ENCODE measurements at places on chromosomes 7 and 10. TPM values are rescaled to one million over a fixed set of nuclear protein-coding genes. Genes with fewer than 3 reads are reported as not detected.
A peak's percentile ranks its signal among the peaks of the same experiment; 100 is the strongest.

DNA sequence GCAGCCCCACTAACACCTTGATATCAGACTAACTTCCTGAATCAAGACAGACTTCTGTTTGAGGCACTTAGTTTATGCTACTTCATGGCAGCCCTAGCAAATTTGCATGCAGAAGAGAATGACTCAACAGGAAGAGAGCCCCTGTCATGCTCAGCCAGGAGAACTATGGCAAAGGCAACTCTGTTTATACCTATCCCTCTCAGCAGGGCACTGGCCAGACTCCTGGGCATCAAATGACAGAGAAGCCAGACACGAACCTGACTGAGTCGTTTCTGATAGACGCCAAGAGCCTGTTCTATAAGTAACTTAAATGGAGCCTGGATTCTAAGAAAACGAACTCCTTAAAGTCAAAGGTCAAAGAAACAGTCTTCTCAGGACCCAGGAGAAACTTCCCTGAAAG is 50.9 kb upstream of the UNC5B start:
- no peak for DNase-seq
- no peaks in the 10 kb centered on the region for H3K4me1 ChIP-seq
- no peaks in the 10 kb centered on the region for H3K36me3 ChIP-seq
- no peak overlapping the region for H3K27ac ChIP-seq

- peaks cover 3% of the 10 kb centered on the region for H3K27me3 ChIP-seq
- H3K4me1 ChIP-seq, result no peaks in the 10 kb centered on the region
- no peak overlapping the region for H3K27ac ChIP-seq
- H3K36me3 ChIP-seq, result no peaks in the 10 kb centered on the region
- no peak for DNase-seq
Observed at GRCh38 chr10:29243750-29244149, 45.1 kb upstream of the LYZL1 start.

- H3K27me3 ChIP-seq, result no peaks in the 10 kb centered on the region
- H3K4me3 ChIP-seq, result no peak overlapping the region
- H3K36me3 ChIP-seq, result no peaks in the 10 kb centered on the region
- H3K27ac ChIP-seq, result peak overlapping the region; percentile 1
- peak; percentile 63 for DNase-seq
Observed at GRCh38 chr7:40827222-40828085, 692.6 kb downstream of the SUGCT start.

- H3K36me3 ChIP-seq, result no peaks in the 10 kb centered on the region
- H3K27me3 ChIP-seq, result peaks cover 4% of the 10 kb centered on the region
- no peak for DNase-seq
- H3K27ac ChIP-seq, result no peak overlapping the region
Observed at GRCh38 chr7:151420144-151420543, 10.3 kb upstream of the WDR86 start.

DNA sequence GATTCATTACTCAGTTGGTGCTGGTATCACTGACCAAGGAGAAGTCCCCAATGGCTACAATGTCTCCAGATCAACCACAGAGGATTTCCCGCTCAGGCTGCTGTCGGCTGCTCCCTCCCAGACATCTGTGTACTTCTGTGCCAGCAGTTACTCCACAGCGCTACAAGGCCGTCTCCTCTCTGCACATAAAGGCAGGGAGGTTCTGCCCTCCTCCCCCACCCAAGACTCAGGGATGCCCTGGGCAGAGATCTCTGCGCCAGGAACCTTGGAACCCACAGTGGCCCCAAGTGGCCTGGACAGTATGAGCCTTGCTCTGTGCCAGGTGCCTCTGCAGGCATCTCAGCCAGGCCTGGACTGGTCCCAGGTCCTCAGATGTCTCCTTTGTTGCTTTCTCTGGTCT is 193.4 kb upstream of the PRSS58 start:
- no peak for DNase-seq
- no peaks in the 10 kb centered on the region for H3K36me3 ChIP-seq
- H3K27me3 ChIP-seq, result no peaks in the 10 kb centered on the region
- no peak overlapping the region for H3K27ac ChIP-seq

DNA sequence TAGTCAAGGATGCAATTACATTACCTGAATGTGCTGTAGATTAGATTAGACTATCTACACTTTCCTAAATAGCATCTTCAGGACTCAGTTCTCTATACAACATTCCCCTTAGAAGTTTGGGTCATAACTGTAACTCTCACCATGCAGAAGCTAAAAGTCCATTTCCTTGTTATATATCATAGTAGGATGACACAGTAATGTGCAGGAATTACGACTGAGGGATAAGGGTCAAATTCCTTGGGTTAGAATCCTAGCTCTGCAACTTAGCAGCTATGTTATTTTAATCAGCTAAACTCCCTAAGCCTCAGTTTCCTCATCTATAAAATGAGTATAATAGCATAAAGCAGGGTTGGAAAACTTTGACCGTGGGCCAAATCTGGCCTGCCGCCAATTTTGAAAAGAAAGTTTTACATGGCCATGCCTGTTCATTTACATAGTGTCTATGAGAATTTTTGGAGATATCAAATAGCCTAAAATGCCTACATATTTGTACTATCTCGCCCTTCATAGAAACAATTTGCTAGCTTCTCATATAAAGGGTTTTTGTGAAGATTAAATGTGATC is 14.8 kb downstream of the NRCAM start:
- H3K4me3 ChIP-seq, result no peak overlapping the region
- DNase-seq, result no peak
- H3K4me1 ChIP-seq, result no peaks in the 10 kb centered on the region
- no peaks in the 10 kb centered on the region for H3K27me3 ChIP-seq

DNA sequence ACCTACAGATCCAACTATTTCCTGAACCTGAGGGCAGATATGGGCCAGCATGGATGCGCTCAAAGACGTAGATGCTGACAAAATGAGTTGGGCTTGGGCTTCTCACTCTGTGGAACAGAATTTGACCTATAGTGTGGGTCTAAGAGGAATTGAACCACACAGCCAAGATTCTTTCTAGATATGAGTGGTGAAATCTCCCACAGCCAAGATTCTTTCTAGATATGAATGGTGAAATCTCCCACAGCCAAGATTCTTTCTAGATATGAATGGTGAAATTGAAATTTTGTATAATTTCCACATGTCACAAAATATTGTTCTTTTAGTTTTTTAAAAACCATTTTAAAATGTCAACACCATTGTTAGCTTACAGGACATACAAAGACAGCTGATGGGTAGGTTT is 215.4 kb upstream of the LRGUK start:
- H3K4me1 ChIP-seq, result no peaks in the 10 kb centered on the region
- no peak for DNase-seq
- no peak overlapping the region for H3K27ac ChIP-seq
- no peaks in the 10 kb centered on the region for H3K36me3 ChIP-seq
- H3K4me3 ChIP-seq, result no peak overlapping the region

- peak; percentile 95 for DNase-seq
- H3K27me3 ChIP-seq, result no peaks in the 10 kb centered on the region
- no peak overlapping the region for H3K4me3 ChIP-seq
- no peak overlapping the region for H3K27ac ChIP-seq
Observed at GRCh38 chr10:17562614-17563013, 54.6 kb downstream of the HACD1 start.

- H3K36me3 ChIP-seq, result no peaks in the 10 kb centered on the region
- no peaks in the 10 kb centered on the region for H3K27me3 ChIP-seq
- no peak for DNase-seq
- H3K27ac ChIP-seq, result no peak overlapping the region
- H3K4me1 ChIP-seq, result no peaks in the 10 kb centered on the region
Observed at GRCh38 chr10:77253556-77254064, 384.0 kb downstream of the KCNMA1 start.

- peaks cover 43% of the 10 kb centered on the region for H3K4me1 ChIP-seq
- H3K4me3 ChIP-seq, result no peak overlapping the region
- no peaks in the 10 kb centered on the region for H3K27me3 ChIP-seq
- no peak overlapping the region for H3K27ac ChIP-seq
Observed at GRCh38 chr7:105773030-105773460, 103.4 kb downstream of the ATXN7L1 start.

DNA sequence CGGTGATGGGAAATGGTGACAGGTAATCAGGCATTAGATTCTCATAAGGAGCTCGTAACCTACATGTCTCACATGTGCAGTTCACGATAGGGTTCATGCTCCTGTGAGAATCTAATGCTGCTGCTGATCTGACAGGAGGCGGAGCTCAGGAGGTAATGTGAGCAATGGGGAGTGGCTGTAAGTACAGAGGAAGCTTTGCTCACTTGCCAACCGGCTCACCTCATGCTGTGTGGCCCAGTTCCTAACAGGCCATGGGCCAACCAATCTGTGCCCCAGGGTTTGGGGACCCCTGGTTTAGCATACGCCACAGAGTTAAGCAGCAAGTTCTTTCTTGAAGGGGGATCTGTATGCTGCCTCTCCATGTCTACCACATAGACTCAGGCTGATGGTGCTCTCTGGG is 133.1 kb downstream of the IQUB start:
- no peaks in the 10 kb centered on the region for H3K4me1 ChIP-seq
- no peaks in the 10 kb centered on the region for H3K36me3 ChIP-seq
- no peak for DNase-seq
- H3K27ac ChIP-seq, result no peak overlapping the region
- no peak overlapping the region for H3K4me3 ChIP-seq

GRCh38 chr7:77404641-77405040 is 11.5 kb downstream of the GSAP start:
- H3K36me3 ChIP-seq, result no peaks in the 10 kb centered on the region
- no peak for DNase-seq
- no peaks in the 10 kb centered on the region for H3K4me1 ChIP-seq
- H3K27me3 ChIP-seq, result no peaks in the 10 kb centered on the region
- no peak overlapping the region for H3K27ac ChIP-seq

GRCh38 chr10:31709028-31709427 is 219.6 kb downstream of the ARHGAP12 start:
- no peak overlapping the region for H3K4me3 ChIP-seq
- no peak overlapping the region for H3K27ac ChIP-seq
- peaks cover 15% of the 10 kb centered on the region for H3K4me1 ChIP-seq
- no peaks in the 10 kb centered on the region for H3K27me3 ChIP-seq

- no peaks in the 10 kb centered on the region for H3K36me3 ChIP-seq
- no peak for DNase-seq
- H3K4me3 ChIP-seq, result no peak overlapping the region
Observed at GRCh38 chr7:116342125-116342524, 131.8 kb downstream of the TES start.

DNA sequence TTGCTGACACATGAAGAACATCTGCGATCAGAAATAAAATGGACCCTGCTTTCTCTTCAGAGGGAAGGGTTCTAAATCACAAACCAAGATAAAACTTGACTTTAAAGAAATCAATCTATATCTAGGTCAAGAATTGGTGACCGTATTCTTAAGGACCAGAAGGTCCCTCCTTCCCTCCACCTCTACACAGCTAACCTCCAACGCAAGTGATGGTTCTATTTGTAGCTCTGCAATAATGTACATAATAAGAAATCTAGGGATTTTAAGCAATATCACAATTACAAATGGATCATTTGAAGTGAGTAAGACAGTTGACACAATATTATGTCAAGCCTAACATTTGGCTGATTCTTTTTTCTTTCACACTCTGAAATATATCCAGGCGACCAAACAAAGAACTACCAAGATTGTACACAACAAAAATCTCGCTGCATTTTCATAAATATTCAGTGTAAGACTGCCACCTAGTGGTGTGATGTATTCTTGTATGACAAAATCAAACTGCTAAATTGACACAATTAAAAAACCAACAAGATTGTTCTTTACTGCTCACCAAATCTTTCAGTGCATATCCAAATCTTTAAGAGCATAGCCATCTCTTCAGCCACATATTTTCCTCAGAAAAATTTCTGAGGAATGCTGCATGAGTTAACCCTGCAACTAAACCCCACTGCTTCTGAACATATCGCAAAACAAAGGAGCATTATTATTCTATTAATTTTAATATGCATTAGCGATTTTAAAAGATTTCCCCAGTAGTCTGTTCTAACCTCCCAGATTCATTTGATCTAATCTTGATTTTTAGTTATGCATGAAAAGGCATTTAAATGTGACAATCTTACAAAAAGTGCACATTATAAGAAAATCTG is 44.5 kb downstream of the ICA1 start:
- no peaks in the 10 kb centered on the region for H3K27me3 ChIP-seq
- DNase-seq, result peak; percentile 52
- H3K27ac ChIP-seq, result no peak overlapping the region
- no peaks in the 10 kb centered on the region for H3K36me3 ChIP-seq

GRCh38 chr7:80087771-80088170 is 46.9 kb upstream of the GNAI1 start:
- peak; percentile 54 for DNase-seq
- H3K4me1 ChIP-seq, result peaks cover 17% of the 10 kb centered on the region
- no peaks in the 10 kb centered on the region for H3K36me3 ChIP-seq
- no peaks in the 10 kb centered on the region for H3K27me3 ChIP-seq
- peak overlapping the region; percentile 65 for H3K27ac ChIP-seq

DNA sequence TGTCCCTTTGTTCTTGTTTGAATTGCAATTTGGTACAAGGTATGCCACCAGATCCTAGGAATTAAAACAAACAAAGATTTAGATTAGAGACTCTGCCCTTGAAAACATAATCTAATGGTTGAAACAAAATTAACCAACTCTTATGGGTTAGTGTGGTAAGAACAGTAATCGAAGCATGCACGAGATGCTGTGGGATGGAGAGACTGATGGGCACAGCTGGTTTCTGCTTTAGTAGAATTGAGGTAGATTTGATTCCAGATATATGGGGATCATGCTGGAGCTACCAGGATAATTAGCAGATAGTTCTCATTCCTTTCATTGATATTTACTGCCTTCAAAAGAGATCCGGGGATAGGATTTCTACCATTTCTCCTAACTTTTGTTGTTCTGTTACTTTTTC is 20.4 kb upstream of the SEMA4G start:
- no peaks in the 10 kb centered on the region for H3K4me1 ChIP-seq
- no peak overlapping the region for H3K27ac ChIP-seq
- DNase-seq, result no peak
- no peaks in the 10 kb centered on the region for H3K27me3 ChIP-seq
- H3K4me3 ChIP-seq, result no peak overlapping the region

DNA sequence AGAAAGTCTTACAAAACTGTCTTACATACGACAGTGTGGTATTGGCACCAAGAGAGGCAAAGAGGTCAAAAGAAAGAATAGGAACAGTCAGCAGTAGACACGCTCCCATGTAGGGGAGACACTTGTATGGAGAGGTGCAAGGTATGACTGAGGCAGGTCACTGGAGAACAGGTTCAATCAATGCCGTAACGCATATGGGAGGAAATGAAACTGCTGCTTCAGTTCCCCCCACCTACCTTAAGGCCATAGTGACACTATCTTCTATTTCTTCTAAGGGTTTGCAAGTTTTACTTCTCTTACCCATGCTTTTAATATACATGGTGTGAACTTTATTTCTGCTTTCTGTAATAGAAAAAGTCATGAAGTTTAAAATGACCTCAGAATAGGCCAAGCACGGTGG is 5.5 kb upstream of the PITRM1 start:
- H3K36me3 ChIP-seq, result no peaks in the 10 kb centered on the region
- no peak overlapping the region for H3K27ac ChIP-seq
- H3K4me1 ChIP-seq, result no peaks in the 10 kb centered on the region
- no peak overlapping the region for H3K4me3 ChIP-seq

GRCh38 chr10:59337201-59337652 is 25.1 kb downstream of the FAM13C start:
- DNase-seq, result peak; percentile 91
- H3K4me1 ChIP-seq, result peaks cover 8% of the 10 kb centered on the region
- no peak overlapping the region for H3K4me3 ChIP-seq
- no peaks in the 10 kb centered on the region for H3K36me3 ChIP-seq
- peak overlapping the region; percentile 26 for H3K27ac ChIP-seq

The TMEM213 gene
- not detected for polyA plus RNA-seq

The CH25H gene
- 1.7 TPM for polyA plus RNA-seq

The ZNF853 gene
- polyA plus RNA-seq, result 0.05 TPM

The SPDYE2B gene
- polyA plus RNA-seq, result not detected

The ZNF862 gene
- 4.7 TPM for polyA plus RNA-seq

The VPS26A gene
- 51.3 TPM for polyA plus RNA-seq

The EPHA1 gene
- 0.09 TPM for polyA plus RNA-seq

The GNGT1 gene
- not detected for polyA plus RNA-seq

The ETV1 gene
- polyA plus RNA-seq, result 75.5 TPM

The AKR1C2 gene
- 12.1 TPM for polyA plus RNA-seq

The TAS2R5 gene
- 0.07 TPM for polyA plus RNA-seq

The ANKRD7 gene
- 0.40 TPM for polyA plus RNA-seq

The AGMO gene
- polyA plus RNA-seq, result 0.02 TPM

The GPR26 gene
- polyA plus RNA-seq, result not detected
